ENCODE measurements at places on chromosomes 12 and 14. TPM values are rescaled to one million over a fixed set of nuclear protein-coding genes. Genes with fewer than 3 reads are reported as not detected.

The TAS2R10 gene
- total RNA-seq = 0.48 TPM

The LALBA gene
- not detected for total RNA-seq

The MYBPC1 gene
- total RNA-seq = not detected

The MANSC1 gene
- not detected for total RNA-seq

The ZCRB1 gene
- total RNA-seq = 53.8 TPM

The LRFN5 gene
- not detected for total RNA-seq

The ALX1 gene
- total RNA-seq = not detected

The LRRK2 gene
- 0.40 TPM for total RNA-seq

The FERMT2 gene
- 0.14 TPM for total RNA-seq

The PRKD1 gene
- total RNA-seq = not detected

The CFAP251 gene
- 1.4 TPM for total RNA-seq

The LYZ gene
- total RNA-seq = 22.2 TPM

The ASCL1 gene
- total RNA-seq = not detected

The TOGARAM1 gene
- total RNA-seq = 11.4 TPM

The IQSEC3 gene
- 7.3 TPM for total RNA-seq

The ARMH4 gene
- total RNA-seq = not detected

The TAS2R46 gene
- 1.4 TPM for total RNA-seq

The CDCA3 gene
- total RNA-seq = 85.2 TPM

The RPGRIP1 gene
- not detected for total RNA-seq

The SAMD15 gene
- not detected for total RNA-seq

The DAO gene
- total RNA-seq = not detected

The BATF gene
- 31.3 TPM for total RNA-seq

The ABCD2 gene
- 30.8 TPM for total RNA-seq

All from activated naive CD8-positive, alpha-beta T cell treated with anti-CD3 and anti-CD28 coated beads, Interleukin-2, amount 10 ng/mL, durations not matched to agents 7 days and 5 days (primary cell).